ENCODE measurements at places on chromosomes 7 and 10.

- DNase-seq, result no peak
Observed at GRCh38 chr10:61463035-61463909, 10.1 kb upstream of the TMEM26 start.

- DNase-seq, result no peak
Observed at GRCh38 chr7:4270941-4271715, 411.0 kb upstream of the FOXK1 start.

- no peak for DNase-seq
Observed at GRCh38 chr7:101159696-101160674, 5.4 kb downstream of the VGF start.

- no peak for DNase-seq
Observed at GRCh38 chr7:129341816-129342806, 92.1 kb upstream of the STRIP2 start.

DNA sequence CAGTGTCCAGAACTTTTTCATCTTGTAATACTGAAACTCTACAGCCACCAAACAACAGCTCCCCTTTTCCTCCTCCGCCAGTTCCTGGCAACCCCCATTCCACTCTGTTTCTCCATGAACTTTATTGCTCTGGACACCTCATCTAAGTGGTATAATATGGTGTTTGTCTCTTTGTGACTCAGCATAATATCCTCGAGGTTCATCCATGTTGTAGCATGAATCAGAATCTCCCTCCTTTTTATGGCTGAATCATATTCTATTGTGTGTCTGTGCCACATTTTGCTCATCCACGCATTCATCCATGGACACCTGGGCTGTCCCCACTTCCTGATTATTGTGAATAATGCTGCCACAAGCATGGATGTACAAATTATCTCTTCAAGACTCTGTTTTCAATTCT lies 124.4 kb upstream of the FGFR2 start:
- DNase-seq, result no peak

DNA sequence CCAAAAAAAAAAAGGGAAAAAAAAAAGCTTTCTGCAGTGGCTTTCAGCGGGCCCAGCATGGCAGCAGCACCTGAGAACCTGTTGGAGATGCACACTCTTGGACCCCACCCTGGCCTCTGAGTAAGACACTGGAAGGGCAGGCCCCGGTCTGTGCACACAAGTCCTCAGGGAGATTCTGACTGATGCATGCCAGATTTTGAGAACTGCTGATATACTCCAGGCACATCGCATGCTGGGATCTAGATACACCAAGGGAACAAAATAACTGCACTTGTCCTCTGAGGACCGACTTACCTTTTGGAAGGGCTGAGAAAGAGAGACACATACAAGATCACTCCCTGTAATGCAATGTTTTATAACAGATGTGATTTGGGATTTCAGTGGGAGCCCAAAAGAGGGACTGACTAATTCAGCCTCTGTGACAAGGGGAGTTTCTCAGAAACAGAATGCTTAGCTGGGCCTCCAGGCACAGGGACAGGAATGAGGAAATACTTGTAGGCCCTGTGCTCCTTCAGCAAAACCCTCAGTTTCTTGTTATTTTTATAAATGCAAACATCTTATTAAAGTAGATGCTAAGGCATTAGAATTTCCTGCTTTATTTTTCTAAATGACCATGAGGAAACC lies 8.2 kb downstream of the EGFR start:
- no peak for DNase-seq

GRCh38 chr10:24916365-24916764 lies 36.0 kb downstream of the PRTFDC1 start:
- no peak for DNase-seq

DNA sequence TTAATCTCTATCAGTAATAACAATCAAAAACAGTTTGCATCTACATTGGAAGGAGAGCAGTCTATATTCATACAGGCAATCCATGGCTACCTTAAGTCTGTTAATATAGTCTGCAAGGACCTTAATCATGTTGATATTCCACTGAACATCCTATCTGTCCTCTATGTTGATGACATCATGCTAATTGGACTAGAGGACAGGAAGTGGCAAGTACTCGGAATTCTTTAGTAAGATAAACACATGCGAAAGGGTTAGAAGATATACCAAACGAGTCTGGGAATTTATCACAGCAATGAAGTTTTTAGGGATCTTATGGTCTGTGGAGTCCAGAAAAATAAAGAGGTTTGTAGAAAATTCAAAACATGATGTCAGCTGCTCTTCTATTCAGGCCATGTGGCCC lies 11.3 kb upstream of the SAMD9L start:
- DNase-seq, result no peak

- no peak for DNase-seq
Observed at GRCh38 chr10:64690194-64690593, 1169.0 kb downstream of the REEP3 start.

DNA sequence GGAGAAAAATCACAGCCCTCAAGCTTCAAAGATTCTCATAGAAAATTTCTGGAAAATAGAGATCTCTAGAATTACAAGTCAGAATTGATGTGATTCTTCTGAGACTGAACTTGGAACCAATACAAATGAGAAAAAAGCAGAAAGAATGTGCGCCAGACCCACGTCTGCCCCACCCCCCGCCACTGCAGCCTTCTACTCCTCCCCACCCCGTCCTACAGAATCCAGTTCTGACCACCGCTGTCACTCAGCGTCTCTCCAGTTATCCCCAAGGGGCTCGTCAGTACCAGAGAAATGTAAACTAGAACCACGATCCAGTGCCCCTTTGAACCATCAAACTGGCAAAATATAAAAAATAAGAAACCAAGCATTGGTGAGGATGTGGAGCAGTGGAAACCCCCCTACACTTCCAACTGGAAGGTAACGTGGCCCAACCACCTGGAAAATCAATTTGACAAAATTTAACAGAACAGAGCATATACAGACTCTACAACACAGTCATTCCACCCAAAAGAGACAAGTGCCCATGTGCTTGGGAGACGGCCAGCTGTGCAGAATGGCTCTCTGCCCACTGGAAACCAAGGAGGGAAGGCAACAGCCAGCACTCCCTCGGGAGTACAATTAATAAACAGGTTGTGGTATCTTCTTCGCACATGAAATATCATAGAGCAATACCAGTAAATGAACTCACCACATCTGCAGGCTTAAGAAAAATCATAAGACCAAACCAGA lies 397.9 kb downstream of the TNS3 start:
- no peak for DNase-seq

GRCh38 chr7:8386926-8387550 lies 46.4 kb upstream of the NXPH1 start:
- no peak for DNase-seq

- no peak for DNase-seq
Observed at GRCh38 chr10:58239561-58240169, 28.0 kb downstream of the IPMK start.

GRCh38 chr7:128811631-128812430 lies 18.4 kb upstream of the FLNC start:
- no peak for DNase-seq

DNA sequence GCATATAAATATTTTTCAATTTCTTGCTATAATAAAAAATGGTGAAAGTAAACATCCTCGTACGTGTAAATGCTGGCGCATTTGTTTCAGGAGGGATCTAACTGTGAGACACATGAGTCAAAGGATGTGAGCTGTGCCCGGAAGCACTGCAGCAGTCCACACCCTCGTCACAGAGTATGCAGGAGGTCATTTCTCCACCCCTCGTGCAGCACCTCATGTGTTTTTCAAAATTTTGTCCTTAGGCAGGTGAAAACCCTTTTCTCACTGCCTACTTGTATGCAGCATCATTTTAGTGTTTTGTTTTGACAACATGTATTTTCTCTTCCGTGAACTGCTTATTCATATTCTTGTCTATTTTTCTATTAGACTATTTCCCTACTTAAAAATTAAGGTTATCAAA lies 162.7 kb downstream of the AVL9 start:
- no peak for DNase-seq

- no peak for DNase-seq
Observed at GRCh38 chr7:142391191-142391992, 133.5 kb upstream of the PRSS58 start.

DNA sequence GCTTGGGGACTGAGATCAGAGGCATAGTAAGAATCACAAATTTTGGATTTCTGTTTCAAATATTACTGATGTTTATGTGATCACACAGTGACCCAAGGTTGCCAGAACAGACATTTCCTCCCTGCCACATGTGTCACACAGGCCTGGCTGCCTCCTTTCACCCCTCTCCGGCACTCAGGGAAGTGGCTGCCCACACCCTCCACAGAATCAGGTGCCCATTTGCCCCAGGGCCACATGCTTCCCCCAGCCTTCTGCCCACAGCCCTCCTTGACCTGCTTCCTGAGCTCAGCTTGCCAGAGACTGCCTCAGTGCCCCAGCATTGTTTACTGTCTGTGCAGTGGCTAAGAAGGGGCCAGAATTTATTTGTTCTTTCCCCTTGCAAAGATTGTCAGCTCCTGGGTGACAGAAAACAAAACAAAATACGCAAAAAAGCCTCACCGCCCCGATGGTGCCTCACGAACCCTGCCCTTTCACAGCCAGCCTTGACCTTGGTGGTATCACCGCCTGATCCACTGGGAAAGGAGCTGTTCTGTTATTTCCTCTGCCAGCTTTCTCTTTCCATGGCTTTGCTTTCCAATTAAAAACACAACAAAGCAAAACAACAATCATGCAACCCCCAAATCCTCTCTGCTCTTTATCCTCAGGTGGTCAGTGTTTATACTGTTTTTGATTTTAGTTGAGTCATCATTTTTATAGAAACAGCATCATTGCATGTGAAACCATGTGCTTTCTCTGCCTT lies 52.8 kb downstream of the CHN2 start:
- DNase-seq, result no peak

- DNase-seq, result no peak
Observed at GRCh38 chr7:80659120-80660055, 20.9 kb downstream of the CD36 start.

DNA sequence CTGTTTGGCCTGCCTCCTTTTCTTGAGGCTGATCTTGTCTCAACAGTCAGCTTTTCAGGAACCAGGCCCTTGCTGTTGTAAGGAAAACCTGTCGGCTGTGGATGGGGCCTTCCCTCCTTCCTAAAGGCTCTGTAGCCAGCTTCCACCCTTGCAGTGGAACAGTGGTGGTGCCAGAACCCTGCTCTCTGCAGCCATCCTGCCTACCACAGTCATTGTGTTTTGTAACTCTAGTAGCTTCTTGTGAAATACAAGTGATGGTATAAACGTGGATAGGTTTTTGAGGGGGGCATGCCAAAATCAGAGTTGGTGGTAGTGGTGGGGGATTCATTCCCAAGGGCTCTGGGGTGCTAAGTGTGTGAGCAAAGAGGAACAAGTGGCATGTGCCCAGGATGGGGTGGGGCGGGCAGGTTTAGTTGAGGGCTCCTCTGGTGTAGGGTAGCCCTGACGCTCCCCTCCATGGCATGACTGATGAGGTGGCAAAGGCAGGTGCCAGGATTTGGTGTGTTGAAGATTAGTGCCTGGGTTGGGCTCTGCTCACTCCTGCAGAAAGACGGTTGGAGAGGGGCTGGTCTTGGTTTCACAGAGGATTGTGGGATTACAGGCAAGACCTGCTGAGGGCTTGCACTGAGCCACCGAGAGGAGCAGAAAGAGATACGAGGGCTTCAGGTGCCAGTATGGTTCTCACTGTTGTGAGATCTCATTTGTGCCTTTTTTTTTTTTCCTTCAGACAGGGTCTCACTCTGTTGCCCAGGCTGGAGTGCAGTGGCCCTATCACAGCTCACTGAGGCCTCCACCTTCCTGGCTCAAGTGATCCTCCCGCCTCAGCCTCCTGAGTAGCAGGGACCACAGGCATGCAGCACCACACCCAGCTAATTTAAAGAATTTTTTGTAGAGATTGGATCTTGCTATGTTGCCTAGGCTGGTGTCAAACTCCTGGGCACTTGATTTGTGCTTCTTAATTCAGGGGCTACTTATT lies 7.4 kb downstream of the TSPAN14 start:
- no peak for DNase-seq

- DNase-seq, result no peak
Observed at GRCh38 chr10:62166331-62167131, 102.1 kb downstream of the RTKN2 start.

GRCh38 chr10:89241486-89242344 lies 9.9 kb downstream of the LIPA start:
- DNase-seq, result no peak

DNA sequence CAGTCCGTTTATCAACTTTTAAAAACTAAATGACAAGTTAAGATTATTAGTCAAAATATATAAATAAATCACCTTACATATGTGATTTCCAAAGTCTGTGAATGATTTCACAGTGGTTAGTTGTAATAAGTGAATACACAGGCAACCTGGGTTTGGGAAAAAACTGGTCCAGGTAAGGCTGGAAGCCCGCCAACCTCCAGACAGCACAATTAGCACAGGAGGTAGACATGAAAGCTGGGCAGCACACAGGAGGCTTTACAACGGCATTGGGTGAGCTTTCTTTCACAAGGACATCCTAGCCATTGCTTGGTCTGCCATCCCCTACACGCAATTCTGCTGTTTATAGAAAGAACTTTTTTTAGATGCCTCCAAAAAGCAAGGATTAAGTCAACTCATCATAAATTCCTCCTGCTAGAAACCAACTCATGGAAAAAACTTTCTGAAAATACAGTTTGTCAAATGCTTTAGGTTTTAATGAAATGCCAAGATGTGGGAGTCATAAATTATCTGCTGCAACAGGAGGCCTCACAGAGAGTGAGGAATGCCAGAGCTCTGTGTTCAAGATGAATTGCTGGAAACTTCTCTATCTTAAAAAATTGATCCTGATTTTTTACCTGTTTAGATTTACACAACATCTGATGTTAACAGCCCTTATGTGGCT lies 346.8 kb upstream of the NFE2L3 start:
- DNase-seq, result no peak

- no peak for DNase-seq
Observed at GRCh38 chr7:40923626-40924025, 779.3 kb downstream of the INHBA start.

DNA sequence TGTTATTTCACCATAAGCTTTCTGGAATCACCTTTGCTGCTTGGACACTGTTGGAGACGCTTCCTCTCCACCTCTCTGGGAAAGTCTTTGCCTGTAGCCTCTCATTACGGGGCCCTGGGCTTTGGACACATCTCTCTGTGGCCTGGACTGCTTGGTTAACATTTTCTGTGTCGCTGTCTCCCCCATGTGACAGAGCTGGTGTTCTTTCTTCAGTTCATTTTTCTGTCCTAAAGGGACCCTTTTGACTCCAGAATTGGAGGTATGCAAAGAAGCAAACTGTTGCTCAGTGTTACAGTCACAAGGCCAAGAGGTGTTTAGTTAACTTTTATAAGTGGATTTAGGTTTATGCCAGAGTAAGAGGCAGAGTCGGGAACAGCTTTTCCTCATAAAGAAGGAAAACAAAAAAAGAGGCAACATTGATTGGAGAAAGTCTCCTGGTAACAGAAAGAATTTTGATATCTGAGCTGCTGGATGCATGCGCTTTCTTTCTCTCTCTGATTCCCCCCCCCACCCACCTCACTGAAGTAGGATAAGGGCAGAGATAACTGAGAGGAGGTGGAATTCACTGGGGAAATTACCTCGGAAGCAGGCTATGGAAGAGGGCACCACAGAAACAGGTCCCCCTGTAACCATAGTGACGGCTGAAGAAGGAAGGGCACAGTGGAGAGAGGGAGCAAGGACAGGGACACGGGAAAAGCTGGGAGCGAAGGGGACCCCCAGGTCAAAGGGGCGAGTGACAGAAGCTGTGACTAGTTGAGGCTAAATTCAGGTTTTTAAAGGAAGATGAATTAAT lies 57.8 kb downstream of the LGI1 start:
- DNase-seq, result no peak

- DNase-seq, result no peak
Observed at GRCh38 chr10:12906051-12906541, 95.4 kb downstream of the CCDC3 start.

GRCh38 chr7:149458235-149458634 lies 2.6 kb downstream of the ZNF777 start:
- no peak for DNase-seq

Data from stimulated activated CD8-positive, alpha-beta memory T cell treated with anti-CD3 and anti-CD28 coated beads, Interleukin-4, amount 100 ng/mL, for 4 hours (primary cell).